ENCODE measurements at places on chromosomes 1 and 21. TPM values are rescaled to one million over a fixed set of nuclear protein-coding genes. Genes with fewer than 3 reads are reported as not detected.

LDLRAD1 gene
- polyA plus RNA-seq: 0.07 TPM

EVA1C gene
- polyA plus RNA-seq: 3.2 TPM

OR2T11 gene
- 0.04 TPM for polyA plus RNA-seq

GBP6 gene
- polyA plus RNA-seq: 0.07 TPM

HAO2 gene
- 109 TPM for polyA plus RNA-seq

DMBX1 gene
- polyA plus RNA-seq: not detected

SYPL2 gene
- polyA plus RNA-seq: 9.4 TPM

ALX3 gene
- polyA plus RNA-seq: not detected

S100A2 gene
- 5.8 TPM for polyA plus RNA-seq

FCMR gene
- polyA plus RNA-seq: 2.2 TPM

Data from renal pelvis (tissue), 12 donors.